ENCODE measurements at places on chromosomes 4 and X. TPM values are rescaled to one million over a fixed set of nuclear protein-coding genes. Genes with fewer than 3 reads are reported as not detected.

OSTC gene
- 75.0 TPM for total RNA-seq

AFM gene
- total RNA-seq: not detected

CLDN2 gene
- 0.70 TPM for total RNA-seq

FAT1 gene
- 241 TPM for total RNA-seq

CLTRN gene
- not detected for total RNA-seq

UGT2B17 gene
- 534 TPM for total RNA-seq

BEND4 gene
- 0.51 TPM for total RNA-seq

FGF16 gene
- total RNA-seq: 0.28 TPM

DNA sequence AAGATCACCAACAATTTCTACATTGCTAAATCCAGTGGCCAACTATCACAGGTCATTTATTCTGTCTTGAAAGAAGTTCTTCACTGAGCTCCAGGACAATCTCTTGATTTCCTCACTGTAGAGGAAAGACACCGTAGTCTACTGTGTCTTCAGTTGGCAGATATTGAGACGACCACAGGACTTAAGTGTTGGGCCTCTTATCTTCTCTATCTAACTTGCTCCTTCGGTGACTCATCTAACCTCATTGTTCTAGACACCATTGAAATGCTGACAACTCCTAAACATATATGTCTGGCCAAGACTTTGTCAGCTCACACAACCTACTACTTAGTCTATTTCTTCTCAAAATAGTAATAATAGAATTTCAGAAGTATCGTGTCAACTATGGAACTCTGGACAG is 425.8 kb downstream of the ARAP2 start:
- DNase-seq: no peak

- DNase-seq: no peak
These were observed 312.3 kb upstream of the DKK2 start for GRCh38 chr4:107348188-107349050.

DNA sequence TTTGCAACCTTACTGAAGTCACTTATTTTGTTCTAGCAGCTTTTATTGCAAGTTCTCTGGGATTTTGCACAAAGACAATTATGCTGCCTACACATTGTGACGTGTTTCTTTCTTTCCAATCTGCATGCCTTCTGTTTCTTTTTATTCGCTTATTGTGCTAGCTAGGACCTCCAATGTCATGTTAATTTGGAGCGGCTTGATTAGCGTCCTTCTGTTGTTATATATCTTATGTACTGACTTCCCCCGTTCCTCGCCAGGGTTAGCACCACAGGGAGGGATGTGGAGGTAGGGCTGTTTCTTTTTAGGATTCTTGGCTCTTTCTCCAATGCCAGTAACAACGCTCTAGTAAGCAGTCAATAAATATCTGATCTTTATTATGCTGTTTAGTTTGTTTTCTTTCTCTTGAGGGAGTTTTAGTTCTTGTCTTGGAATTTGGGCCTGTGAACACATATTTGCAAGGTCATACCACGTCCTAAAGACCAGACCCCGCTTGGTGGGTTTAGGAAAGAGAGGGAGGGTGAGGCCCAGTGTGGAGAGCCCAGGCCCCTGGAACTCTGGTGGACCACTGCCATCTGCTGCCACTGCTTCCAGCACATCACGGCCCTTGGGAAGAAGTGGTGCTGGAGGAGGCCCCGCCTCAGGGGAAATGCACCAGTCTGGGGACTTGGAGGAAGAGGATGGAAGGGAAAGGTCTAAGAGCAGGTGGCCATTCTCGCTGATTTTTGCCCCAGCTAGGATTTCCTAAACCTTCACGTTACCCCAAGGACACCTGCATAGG is 129.1 kb downstream of the TRIML1 start:
- no peak for DNase-seq

DNA sequence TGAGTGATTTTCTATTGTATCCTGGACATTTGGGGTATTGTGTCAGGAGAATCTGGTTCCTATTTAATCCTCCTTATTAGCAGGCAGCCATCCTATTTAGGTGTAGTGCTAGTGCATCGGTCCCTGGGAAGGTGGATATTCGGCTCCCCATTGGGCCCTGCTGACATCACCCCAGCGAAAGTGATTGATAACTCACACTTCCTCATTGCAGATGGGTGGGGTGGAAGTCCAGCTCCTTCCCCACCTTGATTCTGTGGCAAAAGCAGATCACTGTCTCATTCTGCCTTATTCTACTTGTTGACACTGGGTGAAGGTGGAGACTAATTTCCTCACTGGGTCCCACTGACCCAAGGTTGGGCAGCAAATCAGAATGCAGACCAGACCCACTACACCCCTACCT is 23.2 kb upstream of the BRS3 start:
- DNase-seq: no peak

DNA sequence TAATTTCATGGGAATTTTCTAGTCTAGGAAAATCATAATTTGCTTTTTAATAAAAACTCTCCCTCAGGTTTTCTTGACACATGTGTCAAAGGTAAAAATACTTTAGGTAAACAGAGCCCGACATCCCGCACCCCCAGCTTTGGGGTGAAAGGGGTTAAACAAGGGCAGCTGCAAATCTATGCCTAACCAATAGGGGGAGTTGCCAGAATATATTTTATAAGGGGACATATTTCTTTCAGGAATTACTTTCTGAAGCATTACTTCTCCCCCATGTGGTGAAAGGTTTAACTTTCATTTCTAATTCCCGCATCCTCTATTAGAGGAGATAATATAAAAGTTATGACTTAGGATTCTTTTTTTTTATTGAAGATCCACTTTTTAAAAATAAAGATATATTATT is 53.9 kb upstream of the HEPH start:
- DNase-seq: no peak

DNA sequence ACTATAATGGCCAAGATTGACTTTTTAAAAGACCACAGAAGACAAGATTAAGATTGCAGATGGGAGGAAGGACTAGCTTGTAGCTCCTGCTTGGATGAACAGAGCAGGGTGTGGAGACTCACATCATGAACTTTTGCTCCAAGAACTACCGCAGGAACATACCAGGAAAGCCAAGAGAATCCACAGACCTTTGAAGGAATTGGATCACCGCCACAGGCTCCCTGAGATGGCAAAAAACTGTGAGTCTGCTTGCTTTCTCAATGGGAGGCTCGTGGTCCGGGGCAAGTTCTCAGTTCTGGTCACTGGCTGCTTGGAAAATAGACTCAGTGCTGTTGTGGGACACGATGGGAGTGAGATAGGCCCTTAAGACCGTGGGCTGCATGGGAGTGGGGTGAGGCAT is 276.6 kb downstream of the CCSER1 start:
- DNase-seq: no peak

DNA sequence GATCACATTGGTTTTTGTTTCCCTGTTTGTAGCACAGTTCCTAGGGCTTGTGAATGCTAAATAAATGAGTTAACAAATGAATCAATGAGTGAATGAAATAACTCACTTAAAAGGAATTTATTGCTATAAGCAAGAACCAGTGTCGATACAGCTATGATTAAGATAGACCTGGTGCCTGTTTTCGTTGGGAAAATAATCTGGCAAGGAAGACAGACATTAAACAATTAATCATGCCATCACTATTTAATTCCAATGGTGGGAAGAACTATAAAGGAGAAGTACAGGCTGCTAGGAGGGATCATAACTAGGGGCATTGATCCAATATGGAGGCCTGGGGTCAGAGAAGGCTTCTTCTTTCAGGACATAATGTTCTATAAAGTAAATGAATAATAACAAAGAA is 4.5 kb upstream of the CBR4 start:
- no peak for DNase-seq

DNA sequence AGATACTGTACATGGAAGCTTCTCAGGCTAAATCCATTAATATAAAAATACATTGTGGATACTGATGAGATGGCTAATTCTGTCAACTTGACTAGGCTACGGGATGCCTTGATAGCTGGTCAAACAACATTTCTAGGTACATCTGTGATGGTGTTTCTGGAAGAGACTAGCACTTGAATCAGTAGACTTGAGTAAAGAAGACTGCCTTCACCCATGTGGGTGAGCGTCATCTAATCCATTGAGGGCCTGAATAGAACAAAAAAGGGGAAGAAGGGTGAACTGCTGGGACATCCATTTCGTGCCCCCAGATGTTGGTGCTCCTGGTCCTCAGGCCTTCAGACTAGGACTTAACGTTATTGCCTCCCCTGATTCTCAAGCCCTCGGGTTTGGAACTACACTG is 3.7 kb upstream of the SRP72 start:
- DNase-seq: no peak

- no peak for DNase-seq
These were observed 1.8 kb upstream of the KLHL4 start for GRCh38 chrX:87515836-87516235.

DNA sequence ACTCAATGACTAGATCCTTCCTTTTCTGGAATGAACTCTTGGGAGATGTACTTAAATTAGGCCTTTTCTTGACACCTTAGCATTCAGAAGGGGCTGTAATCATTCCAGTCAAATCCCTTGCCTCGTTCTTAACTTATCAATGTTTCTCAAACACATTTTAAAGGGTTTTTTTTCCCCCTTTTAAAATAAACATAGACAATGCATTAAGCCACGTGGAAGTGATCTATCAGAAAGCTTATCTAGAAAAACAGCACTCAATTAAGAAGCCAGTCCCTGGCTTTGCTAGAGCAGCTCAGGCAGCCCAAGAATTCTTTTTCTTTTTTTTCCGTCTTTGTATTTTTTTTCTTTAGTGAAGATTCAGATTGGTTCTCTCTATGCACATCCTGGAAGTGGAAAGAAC is 118.2 kb downstream of the PCDH7 start:
- no peak for DNase-seq

DNA sequence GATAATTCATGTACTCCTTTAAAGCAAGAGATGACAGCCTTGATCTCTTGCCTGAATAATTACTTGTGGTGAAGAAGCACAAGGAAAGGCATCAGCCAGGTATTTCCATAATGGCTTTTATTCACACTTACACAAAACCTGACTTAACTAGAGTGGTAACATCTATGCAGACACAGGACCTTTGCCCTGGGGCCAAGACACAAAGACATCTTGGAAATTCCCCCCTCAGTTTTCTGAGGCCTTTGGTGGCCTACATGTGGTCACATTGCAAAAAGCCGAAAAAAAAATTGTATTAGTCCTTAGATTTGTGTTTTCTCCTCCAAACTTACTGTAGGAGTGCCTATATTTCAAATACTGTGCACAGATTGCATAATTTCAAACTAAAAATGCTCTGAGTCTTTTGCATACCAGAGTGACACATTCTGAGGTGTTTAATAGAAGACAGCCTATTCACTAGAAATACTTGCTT is 172.4 kb downstream of the PDGFC start:
- DNase-seq: no peak

DNA sequence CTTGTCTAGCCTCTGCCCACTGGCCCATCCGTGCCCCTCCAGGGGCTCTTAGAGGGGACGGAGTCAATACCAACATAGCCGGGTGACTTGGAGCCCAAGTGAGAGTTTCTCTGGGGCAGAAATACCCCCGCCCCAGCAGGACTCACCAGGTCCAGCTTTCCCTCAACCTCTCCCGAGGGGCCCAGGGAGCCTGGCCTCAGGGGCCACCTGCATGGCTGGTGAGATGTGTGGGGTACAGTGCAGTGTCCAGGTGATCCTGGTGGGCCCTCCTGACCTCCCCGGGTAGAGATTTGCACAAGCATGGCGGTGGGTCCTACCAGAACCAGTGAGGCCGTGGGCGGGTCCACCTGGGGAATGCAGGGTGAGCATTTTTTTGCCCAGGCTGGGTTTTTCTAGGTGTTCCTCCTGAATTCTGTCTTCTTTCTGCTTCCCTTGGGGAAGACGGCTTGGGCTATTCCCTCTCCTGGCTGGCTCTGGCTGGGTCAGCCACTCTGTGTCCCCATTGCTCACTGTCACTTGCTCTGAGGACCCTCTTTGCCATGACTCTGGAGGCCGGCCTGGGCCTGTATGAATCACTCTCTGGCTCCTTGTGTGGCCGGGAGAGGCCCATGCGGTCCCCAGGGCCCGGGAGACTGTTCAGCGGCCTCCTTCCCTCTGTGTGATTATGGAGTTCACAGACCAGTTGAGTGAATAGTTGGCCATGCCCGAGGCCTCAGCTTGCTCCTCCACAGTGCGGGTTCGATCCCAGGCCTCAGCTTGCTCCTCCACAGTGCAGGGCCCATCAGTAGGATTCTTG is 71.0 kb upstream of the NKX1-1 start:
- DNase-seq: no peak

- no peak for DNase-seq
These were observed 204.4 kb downstream of the ZNF330 start for GRCh38 chr4:141425124-141425523.

- no peak for DNase-seq
These were observed 642.3 kb upstream of the CPEB2 start for GRCh38 chr4:14359991-14360390.
